ENCODE measurements at places on chromosomes 5 and 9.

- DNase-seq = no peak
Measured at GRCh38 chr5:55230086-55230629, 3.0 kb upstream of the MCIDAS start.

DNA sequence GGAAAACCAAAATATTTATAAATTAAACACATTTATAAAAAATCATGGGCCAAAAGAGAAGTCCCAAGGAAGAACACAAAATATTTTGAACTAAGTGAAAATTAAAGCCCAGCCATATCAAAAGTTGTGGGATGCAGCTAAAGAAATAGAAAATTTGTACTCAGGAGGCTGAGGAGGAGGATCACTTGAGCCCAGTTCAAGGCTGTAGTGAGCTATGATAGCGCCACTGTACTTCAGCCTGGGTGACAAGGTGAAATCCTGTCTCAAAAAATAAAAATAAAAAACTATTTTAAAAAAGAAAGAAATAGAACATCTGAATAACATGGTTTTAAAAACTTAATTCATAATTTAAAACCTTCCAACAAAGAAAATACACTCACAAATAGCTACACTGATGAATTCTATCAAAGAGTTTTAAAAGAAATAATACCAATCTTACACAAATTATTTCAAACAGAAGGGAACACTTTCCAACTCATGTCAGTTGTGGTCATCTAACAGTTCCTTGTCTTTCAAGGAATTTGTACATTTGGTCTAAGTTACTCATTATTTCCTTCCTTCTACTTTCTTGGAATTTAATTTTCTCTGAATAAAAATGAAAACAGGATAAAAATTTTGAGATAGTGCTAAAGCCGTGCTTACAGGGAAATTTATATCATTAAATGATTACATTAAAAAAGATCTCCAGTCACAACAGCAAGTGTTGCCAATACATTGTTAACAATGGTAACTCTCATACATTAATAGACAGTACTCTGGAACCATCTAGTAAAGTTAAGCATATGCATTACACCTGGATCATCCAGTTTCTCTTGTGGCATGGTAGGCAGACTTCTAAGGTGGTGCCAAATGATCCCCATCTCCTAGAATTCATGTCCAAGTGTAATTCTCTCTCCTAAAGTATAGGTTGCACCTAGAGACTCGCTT, 17.8 kb downstream of the PTBP3 start:
- DNase-seq = no peak

DNA sequence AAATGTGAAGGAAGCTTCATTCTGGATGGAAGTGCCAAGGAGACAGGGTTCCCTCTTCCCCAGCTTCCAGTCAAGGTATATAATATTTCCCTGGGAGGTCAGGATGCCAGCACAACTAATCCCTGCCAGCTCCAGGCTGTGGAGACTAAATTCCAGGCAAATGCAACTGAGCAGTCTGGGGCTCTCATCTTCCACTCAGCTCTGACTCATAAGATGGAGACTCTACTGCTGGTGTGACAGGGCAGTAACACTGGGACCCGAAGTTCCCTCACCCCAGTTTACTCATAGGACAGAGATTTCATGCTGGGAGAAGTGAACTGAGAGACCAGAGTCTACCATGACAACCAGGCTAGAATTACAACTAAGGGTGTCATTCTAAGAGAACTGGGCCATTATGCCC, 235.4 kb downstream of the FSTL4 start:
- no peak for DNase-seq

GRCh38 chr5:6026766-6027406, 351.5 kb downstream of the MED10 start:
- no peak for DNase-seq

GRCh38 chr5:54990841-54991258, 5.5 kb upstream of the ESM1 start:
- DNase-seq = no peak

DNA sequence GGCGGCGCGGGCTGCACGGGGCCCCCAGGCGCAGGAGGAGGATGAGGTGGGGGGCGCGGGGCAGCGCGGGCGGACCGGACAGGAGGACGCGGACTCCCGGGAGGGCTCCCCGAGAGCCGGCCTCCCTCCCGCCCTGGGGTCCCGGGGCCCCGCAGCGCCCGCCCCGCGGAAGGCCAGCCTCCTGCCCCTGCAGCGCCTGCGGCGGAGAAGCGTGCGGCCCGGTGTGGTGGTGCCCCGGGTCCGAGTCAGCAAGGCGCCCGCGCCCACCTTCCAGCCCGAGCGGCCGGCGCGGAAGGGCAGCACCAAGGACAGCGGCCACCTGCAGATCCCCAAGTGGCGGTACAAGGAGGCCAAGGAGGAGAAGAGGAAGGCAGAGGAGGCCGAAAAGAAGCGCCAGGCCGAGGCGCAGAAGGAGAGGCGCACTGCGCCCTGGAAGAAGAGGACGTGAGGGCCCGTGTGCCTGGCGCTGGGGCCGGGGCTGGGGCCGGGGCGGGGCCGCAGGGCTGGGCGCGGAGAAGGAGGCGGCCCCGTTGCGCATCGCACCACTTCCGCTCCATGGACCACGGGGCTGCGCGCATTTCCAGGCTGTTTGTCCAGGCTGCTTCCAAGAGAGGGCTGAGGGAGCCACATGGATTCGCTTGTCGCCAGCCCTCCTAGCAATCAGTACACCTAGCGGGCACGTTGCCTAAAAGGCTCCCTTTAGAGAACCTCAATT, 86.0 kb downstream of the ANKRD33B start:
- DNase-seq = no peak

Measured in NCI-H1694 (cell line).